CD4-positive, alpha-beta T cell treated with Interleukin-4 for 1 hour (primary cell): ENCODE measurements at places on chromosomes 4 and X.

DNA sequence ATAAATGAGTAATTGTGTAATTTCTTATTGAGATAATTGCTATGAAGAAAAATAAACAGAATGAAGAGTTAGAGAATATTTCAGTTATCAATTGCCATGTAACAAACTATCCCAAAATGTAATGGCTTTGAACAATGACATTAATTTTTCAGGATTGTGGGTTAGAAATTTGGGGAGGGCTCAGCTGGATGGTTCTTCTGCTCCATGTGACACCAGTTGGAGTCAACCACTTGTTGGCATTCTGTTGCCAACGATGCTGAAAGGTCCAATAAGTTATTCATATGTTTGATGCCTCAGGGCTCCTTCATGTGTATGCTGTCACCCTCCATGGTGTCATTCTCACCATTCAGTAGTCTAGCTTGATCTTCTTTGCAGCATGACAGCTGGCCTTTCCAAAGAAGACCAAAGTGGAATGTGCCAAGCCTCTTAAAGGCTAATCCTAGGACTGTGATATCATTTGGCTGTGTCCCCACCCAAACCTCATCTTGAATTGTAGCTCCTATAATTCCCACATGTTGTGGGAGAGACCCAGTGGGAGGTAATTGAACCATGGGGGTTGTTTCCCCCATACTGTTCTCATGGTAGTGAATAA is 20.9 kb upstream of the CCDC149 start:
- DNase-seq, result no peak

DNA sequence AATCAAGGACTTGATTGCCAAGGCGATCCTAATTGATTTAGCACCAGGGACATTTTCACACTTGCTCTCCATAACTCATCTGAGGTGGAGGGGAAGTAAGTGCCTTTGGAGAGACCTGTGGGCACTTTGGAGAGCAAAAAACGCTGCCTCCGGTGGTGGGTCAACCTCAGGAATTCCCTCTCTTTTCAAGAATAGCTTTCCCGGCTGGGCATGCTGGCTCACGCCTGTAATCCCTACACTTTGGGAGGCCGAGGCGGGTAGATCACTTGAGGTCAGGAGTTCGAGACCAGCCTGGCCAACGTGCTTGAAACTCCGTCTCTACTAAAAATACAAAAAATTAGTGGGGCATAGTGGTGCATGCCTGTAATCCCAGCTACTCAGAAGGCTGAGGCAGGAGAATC is 49.2 kb downstream of the PRPS1 start:
- DNase-seq, result no peak

DNA sequence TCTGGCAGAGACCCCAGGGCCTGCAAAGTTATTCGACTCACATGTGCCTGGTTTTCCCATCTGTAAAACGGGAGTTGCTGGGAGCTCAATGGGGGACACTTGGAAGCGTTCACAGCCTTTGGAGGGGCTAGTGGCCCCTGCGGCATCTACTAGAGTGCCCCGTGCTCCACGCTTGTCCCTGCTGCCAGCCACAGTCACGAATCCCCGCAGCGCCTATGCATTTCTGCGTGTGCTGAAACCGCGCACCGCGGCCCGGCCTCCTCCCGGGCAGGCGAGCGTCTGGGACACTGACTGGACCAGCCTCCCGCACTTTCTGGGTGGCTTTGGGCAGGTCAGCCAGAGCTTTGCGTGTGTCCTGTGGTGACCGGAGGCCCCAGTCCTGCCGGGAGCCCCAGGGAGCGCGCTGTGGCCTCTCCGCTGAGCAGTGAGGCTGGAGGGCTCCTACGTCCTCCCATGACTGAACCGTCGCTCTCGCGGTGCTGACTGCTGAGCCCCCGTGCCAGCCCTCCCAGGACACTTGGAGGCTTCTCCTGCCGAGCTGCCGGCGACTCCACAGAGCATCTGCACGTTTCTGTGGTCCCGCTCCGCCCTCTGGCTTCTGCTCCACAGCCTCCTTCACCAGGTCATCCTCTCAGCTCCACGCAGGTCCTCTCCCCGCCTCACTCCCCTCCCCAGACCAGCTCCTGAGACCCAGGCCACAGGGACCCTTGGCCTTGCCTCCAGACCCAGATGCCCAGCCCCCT is 36.3 kb downstream of the PIGG start:
- no peak for DNase-seq

DNA sequence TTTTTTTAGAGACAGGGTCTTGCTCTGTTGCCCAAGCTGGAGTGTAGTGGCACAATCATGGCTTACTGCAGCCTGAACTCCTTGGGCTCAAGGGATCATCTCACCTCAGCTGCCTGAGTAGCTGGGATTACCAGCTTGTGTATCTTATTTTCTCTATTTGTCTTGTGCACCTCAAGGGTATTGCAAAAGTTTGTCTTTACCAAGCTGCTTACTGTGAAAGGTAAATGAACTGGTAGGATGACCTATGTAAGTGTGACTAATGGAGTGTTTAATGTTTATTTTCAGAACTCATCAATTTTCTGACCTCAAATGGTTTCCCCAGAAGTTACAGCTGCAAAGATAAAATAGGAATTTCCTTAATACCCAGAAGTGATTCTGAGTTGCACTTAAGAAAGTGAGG is 5.3 kb upstream of the FGA start:
- DNase-seq, result no peak

DNA sequence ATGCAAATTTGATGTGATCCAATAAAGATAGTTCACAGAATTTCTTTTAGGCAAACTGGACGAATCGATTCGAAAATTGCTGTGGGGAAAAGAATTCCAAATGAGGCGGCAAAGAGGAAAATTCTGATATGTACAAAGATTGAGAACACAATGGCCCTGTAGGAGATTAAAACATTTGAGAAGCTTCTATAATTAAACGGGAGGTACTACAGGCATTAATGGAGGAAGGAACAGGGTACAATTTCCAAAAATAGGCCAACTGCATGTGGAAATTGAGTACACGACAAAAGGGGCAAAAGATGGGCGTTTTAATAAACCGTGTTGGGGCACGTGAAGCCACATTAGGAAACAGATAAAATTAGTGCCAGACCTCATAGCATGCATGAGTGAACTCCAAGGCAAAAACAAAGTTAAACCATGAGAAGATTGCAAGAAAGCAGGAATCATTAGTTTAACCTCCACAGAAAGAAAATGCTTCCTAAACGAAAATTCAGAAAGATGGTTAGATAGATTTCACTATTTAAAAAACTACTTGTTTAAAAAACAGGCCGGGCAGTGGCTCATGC is 68.4 kb downstream of the DHRSX start:
- no peak for DNase-seq

GRCh38 chr4:56871371-56871866 is 36.3 kb upstream of the REST start:
- DNase-seq, result no peak

DNA sequence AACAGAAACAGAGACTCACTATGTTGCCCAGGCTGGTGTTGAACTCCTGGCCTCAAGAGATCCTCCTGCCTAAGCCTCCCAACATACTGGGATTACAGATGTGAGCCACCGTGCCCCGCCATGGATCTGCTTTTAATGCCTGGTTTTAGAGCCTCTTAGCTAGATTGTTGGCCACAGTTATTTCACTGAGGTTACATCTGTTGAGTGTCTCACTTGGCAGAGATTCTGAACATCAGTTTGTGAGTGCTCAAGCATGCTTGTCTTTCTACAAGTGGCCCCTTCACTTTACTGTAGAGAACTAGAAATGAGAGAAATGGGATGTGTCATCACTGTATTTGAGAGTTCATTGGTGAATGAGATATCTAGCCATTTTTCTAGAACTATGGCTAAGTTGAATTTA is 218.5 kb downstream of the APBB2 start:
- DNase-seq, result no peak

- DNase-seq, result no peak
Observed at GRCh38 chr4:86380181-86380724, 20.4 kb upstream of the MAPK10 start.

- no peak for DNase-seq
Observed at GRCh38 chr4:94728056-94728766, 29.5 kb upstream of the BMPR1B start.

DNA sequence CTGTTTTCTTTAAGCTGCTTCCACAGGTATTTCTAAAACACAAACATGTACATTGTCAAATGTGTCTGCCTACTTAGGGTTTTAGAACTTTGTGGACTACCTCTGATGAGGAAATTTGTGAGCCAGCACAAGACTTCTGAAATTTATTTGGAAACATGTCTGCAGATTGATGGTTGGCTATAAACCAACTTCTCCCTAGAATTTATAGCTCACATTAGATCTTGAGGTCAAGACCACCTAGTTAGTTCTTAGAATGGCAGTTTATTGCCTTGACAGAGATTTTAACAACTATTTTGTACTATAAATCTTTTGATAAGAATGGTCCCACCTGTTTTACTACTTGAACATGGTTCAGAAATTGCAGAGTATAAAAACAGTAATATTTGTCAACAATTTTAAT is 72.7 kb upstream of the AADAT start:
- DNase-seq, result no peak

- DNase-seq, result no peak
Observed at GRCh38 chr4:98828801-98829200, 100.1 kb downstream of the EIF4E start.

DNA sequence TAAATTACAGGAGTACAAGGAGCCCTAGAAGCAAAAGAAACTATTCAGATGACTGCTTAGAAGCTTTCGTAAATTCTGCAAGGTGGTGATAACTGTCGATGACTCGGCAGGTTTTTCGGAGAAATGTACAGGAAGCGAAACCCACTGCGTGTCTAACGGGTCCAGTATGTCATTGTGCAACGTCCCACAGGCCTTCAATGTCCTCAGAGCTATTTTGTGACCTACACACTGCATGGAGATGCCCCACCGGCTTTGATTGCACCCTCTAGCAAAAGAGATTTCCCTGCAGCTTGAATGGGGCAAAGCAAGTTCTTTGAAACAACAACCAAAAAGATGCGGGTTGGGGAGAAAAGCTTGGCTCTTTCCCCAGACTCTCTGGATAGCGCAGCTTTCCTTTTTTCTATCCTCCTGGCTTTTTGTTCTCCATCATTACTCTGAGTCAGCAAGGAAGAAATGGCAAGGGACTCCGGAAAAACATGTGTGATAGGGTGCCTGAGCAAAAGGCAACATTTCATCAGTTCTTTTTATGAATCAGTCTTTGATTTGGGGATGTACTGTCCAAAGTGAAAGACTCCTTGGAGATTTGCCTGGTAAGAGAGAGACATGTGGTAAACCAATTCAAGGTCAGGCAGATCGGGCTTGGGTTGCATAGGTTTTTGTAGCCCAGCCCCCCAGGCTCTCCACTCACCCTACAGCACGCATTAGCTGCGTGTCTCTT is 112.0 kb upstream of the TBL1X start:
- DNase-seq, result peak; percentile 78

DNA sequence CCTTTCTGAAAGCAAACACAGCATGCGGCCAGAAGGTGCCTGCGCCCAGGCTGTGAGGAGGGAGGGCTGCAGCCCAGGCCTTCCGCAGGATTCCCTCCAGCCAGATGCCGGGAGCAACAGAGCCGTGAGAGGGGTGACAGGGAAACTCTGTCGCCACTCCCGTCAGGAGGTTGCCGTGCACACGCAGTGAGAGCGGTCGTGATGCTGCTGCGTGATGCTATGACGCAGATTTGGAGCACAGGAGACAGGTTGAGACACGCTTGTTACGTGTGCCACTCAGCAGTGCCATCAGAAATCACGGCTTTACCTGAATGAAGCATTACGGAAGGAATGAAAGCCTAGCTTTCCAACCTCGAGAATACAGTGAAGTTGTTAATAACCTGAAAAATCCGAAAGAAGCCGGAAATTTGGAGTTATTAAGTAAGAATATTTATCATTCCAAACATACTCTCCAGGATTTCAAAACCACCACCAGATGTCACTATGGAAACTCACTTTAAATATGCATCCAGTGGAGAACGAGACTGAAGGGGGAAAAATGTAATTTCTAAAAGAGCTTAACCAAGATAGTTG is 54.4 kb downstream of the FAT1 start:
- no peak for DNase-seq

GRCh38 chr4:20528508-20528907 is 171.8 kb upstream of the PACRGL start:
- DNase-seq, result no peak

DNA sequence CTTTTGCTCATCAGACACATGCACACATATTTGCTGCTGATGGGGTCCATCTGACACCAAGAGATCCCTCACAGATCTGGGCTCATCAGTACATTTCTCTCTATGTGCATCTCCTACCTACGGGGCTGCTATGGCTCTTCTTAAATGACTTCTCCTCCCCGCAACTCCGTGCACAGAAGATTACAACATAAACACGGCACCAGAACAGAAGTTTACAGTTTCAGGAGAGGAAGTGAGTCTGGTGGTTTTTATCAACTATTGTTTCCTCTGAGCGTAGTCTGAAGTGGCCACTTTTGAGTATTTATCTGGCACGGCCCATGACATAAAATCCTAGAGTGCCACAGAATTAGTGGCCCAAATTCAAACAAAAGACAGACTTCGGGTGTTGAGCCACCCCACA is 263.8 kb downstream of the PRDM5 start:
- no peak for DNase-seq

- no peak for DNase-seq
Observed at GRCh38 chr4:80257851-80258250, 8.6 kb upstream of the FGF5 start.

DNA sequence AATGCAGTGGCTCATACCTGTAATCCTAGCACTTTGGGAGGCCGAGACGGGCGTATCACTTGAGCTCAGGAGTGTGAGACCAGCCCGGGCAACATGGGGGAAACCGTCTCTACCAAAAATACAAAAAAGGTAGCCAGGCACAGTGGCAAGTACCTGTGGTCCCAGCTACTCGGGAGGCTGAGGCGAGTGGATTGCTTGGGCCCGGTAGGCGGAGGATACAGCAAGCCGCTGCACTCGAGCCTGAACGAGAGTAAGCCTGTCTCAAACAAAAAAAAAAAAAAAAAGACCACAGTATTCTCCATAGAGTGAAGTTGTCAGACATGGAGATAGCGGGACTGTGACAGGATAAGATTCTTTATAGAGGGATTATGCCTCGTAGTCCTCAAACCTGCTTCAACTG is 76.1 kb upstream of the SH3RF1 start:
- DNase-seq, result no peak

DNA sequence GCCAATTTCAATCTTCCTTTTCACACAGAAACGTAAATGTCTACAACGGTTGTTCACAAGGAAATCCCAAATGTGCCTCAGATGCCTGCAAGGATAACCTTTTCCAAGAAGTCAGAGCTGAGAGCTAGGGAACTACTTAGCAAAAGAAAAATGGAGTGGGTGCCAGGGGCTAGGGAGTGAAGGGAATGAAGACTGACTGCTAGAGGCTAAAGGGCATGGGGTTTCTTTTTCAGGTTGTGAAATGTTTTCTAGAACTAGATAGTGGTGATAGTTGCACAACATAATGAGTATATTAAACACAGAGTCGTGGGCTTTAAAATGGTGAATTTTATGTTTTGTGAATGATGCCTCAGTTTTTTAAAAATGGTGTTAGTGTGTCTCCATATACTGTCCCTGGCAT is 53.4 kb downstream of the CD99L2 start:
- no peak for DNase-seq

DNA sequence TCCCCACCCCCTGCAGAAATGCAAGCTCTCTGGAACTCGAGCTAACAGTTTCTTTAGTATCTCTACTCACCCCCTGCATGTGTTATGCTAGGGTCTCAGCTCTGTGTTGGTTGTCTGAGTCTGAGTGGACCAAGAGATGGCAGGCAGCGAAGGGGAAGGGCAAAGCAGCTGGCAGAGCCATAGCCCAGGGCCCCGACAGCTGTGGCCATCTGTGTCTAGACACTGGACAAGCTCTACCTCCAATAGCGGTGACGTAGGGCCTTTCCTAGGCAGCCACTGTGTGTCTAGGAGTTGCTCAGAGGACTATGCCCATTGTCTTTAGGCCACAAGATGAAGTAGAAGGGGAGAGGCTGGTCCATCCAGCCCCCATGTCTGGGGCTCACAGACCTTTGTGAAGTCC is 79.2 kb downstream of the EFNB1 start:
- DNase-seq, result no peak
